ENCODE measurements at places on chromosomes 5 and 9.

DNA sequence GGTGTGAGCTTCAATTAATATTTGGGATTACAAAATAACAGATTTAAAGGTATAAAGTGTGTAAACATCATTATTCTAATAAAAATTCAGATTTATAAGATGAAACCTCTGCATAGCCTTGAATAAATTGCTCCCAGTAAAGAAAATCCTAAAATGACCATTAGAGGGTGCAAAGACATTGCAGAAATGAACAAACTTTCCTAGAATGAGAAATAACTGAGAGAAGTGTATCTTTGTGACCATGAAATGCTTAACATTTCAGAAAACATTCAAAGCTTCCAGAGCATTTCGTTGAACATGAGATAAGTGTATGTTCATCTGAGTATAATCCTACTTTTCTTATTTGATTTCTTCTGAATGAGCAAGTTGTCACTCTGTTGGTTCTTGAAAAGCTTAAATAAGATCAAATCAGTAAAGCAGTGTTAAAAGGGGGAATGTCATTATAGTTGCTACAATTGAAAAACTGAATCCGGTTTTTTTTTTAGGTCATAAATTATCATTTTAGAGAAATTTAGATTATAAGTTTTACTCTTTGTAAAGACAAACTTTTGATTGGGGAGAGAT lies 24.7 kb upstream of the NUDT12 start:
- DNase-seq = no peak

GRCh38 chr5:168696611-168697010 lies 117.4 kb upstream of the PANK3 start:
- DNase-seq = no peak

GRCh38 chr5:158055111-158055501 lies 196.2 kb upstream of the CLINT1 start:
- no peak for DNase-seq

GRCh38 chr9:91784673-91785446 lies 165.2 kb downstream of the ROR2 start:
- no peak for DNase-seq
